ENCODE measurements at places on chromosomes 1 and 21. TPM values are rescaled to one million over a fixed set of nuclear protein-coding genes. Genes with fewer than 3 reads are reported as not detected.

The RIMKLA gene
- 1.1 TPM for total RNA-seq

The THEM5 gene
- total RNA-seq, result not detected

The SRM gene
- total RNA-seq, result 28.6 TPM

The SH2D2A gene
- total RNA-seq, result 0.60 TPM

DNA sequence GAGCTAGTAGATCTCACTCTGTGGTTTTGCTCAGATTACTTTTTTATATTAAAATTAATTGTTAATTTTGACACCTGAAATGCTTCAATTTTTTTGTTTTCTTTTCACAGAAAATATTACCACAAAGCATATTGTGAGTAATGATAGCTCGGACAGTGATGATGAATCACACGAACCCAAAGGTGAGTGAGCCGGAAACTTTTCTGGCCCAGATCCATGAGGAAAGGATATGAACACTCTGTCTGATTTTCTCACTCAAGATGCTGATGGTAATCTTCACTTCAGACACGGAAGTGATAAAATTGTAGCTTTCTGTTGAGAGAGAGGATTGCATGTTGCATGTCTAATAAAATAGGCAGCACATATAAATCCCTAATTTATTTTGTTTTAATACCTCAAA is 121.8 kb downstream of the PLA2G4A start:
- no peak for DNase-seq

DNA sequence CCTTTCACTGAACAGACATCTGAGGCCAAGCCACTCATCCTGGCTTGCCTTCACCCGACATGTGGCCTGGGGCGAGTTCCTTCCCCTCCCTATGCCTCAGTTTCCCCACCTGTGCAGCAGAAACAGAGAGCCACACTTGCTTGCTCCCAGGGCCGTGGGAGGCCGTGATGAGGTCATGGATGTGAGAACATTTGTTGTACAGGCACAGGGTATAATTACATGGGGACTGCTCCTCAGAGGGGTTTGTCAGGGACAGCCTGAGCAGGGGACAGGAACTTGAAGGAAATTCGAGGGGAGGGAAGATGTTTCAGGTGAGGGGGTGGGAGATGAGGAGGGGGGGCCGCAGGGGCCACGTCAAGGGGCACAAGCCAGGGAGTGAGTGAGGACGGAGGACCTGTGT is 56.1 kb downstream of the ALPL start:
- no peak for DNase-seq

- DNase-seq, result no peak
These were observed 225.9 kb downstream of the KAZN start for GRCh38 chr1:14824314-14824915.

DNA sequence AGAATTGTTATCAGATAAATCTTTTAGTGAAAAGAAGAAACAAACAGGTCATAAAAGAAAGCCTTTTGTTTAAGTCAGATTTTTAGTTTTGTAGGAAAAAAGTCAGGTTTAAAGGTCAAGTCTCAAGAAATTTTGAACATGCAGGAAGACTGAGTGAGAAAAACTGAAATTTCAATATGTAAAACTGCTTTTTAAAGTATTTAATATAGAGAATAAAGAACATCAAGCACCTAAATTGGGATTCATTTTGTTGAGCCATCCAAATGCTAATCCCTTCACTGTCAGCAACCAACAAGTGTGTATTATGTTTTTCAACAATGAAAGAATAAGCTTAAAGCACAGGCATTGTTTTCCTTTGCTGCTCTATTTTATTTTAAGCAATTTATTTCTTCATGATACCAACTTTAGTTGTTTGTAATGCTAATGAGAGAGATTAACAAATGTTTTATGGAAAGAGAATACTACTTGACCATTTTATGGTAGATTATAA is 114.9 kb upstream of the SERTAD4 start:
- DNase-seq, result no peak

GRCh38 chr1:238205045-238205662 is 314.4 kb upstream of the ZP4 start:
- no peak for DNase-seq

- no peak for DNase-seq
These were observed 6.8 kb upstream of the CDC42 start for GRCh38 chr1:22045604-22046228.

The ARPC5 gene
- 144 TPM for total RNA-seq

The ELF3 gene
- 367 TPM for total RNA-seq

The ACTL8 gene
- not detected for total RNA-seq
